Fibroblast of gingiva (primary cell): ENCODE measurements at places on chromosomes 2 and 18.

GRCh38 chr2:216837740-216838139, 22.1 kb downstream of the TNP1 start:
- no peak for DNase-seq

DNA sequence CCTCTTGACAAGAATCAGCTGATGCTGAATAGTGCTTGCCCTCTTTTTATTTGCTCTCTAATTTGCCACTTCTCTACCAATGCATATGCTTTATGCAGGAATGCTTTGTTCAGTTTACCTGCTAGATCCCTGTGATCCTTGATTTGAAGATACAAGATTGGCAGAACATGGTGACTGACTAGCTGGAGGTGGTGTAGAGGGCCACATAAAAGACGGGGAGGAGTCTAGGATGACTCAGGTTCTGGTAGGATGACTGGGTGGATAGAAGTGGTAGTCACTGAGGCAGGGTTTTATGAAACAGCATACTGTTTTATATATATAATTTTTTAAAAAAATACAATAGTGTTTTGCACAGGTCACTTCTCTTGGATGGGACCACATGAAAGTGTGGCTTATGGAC, 6.3 kb upstream of the ADGRF3 start:
- no peak for DNase-seq

DNA sequence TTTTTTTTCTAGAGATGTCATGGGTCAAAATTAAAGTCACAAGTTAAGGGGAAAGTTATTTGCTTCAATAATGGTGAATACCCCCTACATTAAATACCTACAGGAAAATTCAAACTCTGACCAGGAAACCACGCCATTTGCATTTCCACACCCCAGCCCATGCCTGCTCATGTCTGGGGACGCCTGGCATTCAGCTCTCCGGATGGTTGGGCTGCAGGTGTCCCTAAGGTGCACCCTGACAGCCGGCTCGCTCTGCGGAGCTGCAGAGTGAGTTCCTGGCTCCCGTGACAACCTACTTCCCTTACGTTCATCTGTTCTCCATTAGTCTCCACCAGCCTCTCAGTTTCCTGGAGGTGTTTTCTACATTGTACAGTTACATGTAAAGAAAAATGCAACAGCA, 122.7 kb upstream of the RIOK3 start:
- DNase-seq, result no peak

- no peak for DNase-seq
Measured at GRCh38 chr2:54209379-54209778, 46.6 kb downstream of the TSPYL6 start.

- DNase-seq, result no peak
Measured at GRCh38 chr2:230989731-230990130, 6.2 kb upstream of the SPATA3 start.

DNA sequence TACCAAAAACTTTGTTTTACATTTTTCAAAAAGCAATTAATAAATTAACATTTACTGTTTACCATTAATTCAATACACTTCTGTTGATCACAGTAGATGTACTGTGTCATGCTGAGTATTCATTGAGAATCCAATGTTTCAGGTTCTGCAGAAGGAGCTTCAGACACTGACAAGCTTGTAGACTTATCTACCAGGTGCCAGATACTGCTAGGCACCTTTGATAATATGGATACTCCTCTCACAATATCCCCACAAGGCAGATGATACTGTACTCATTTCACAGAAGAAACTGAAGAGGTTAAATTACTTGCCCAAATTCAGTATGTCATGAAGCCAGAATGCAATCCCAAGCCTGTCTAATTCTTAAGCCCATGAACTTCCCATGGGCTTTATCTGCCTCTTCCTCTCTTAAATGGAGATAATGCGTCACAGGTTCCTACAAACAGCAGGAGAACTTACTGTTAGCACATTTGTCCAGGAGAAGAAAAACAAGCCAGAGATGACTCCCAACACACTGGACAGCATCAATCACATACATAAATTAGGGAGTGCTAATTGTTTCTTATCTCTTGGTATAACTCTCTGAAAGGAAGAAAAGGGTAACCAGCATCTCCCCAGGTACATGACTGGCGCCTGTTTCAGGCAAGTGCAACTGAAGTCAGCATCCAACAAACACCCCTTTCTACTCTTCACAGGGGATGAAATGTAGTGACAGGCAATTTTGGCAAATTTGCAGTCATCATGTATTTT, 27.4 kb downstream of the ITSN2 start:
- DNase-seq, result no peak

GRCh38 chr18:5582849-5583681, 39.3 kb upstream of the EPB41L3 start:
- DNase-seq, result no peak

- peak; percentile 100 for DNase-seq
Measured at GRCh38 chr2:238684362-238685326, 163.2 kb upstream of the TWIST2 start.

DNA sequence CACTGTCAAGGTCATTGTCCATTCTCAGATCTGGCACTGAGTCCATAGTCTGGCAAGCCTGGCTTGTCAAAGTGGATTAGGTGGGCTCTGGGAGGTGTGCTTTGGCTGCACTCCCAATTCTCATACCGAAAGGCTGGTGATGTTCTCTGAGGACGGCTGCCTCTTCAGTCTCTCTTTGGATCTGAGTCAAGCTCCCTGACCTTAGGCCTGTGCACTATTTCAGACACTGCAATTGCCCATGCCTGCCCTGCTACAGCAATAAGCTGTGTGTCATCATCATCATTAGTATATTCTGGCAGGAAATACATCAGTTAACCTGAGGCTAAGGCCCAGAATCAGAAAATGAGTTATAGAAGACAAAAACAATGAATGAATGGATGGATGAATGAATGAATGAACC, 1.6 kb upstream of the SLC5A7 start:
- DNase-seq, result no peak

DNA sequence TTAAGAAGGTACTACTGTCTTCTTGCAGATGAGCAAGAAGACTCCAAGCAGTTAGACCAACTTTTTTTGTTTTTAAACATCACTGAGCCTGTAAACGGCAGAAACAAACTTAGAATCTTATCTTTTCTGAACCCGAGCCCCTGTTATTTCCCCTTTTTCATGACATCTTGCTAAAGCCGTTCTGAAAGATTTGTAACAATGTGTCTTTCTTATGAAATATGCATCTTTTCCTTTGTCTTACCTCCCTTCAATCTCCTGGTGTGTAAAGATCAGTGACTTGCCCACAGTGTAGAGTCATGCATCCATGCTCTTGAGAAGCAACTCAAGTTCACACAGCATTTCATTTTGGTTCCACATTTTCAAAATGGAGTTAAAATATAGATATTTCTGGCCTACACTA, 288.8 kb upstream of the CELF4 start:
- DNase-seq, result no peak

DNA sequence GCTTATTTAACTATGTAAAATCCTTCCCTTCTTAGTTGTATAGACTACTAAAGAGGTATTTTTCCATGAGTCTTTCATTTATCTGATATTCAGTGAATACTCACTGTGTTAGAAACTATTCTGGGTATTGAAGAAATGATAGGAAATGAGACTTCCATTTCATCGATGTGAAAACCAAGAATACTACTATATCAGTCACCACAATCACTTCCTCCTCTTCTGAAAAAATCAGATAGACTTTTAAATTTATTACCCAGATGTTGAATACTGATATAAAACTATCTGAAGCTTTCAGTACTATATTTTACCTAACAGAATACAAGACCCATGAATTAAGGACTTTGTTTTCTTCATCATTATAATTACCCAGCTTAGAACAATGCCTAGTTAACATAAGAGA, 1801.1 kb upstream of the CELF4 start:
- DNase-seq, result no peak

DNA sequence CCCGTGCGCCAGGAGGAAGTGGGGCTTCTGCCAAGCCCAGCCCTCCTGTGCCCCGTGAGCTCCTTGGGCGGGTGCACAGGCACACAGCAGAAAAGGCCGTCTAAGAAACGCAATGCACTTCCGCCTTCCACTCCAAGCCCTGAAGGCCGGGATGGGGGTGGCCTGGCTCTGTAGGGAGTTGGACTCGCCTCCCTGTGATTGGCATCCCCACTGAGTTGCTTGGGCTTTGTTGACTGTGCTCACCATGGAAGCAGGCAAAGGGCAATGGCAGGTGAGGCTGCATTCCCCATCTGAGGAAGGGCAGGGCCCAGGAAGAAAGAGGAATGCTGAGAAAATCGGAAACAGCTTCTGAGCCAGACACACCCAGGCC, 66.8 kb downstream of the CRACDL start:
- no peak for DNase-seq

- DNase-seq, result no peak
Measured at GRCh38 chr18:22172594-22173049, 3.2 kb downstream of the GATA6 start.

DNA sequence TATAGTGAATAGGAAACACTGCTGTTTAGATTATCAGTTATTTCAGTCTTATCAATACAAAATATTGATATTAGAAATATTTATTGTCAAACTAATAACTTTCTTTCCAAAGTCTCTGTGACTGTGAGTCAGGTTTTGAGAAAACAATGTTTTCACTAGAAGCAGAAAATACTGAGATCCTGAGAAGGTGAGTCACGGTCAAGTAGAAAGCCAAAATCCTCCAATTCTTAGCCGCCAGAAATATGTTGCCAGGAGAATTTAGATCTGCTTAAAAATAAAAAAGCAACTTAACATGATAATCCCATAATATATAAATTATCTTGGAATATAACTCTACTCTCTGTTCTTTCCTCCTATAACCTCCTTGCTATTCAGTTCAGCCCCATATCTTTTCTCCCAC, 181.9 kb upstream of the NRXN1 start:
- no peak for DNase-seq

DNA sequence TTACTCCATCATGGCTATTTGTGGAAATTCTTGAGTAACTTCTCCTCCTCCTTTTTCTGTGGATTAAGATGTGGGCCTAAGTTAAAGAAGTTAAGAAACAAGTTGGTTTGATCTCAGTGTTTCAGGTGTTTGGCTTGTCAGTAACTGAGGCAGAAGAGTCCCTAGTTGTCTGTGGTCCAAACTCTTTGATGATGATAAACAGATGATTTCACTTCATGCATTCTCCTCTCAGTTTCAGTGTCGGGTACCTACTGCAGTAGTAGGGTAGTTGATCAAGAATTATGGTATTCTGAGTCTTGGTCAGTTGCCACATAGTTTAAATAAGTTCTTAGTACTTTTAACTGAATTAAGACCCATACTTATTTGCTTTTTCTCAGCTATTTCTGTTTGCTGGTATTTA, 85.6 kb downstream of the NCOA1 start:
- no peak for DNase-seq

DNA sequence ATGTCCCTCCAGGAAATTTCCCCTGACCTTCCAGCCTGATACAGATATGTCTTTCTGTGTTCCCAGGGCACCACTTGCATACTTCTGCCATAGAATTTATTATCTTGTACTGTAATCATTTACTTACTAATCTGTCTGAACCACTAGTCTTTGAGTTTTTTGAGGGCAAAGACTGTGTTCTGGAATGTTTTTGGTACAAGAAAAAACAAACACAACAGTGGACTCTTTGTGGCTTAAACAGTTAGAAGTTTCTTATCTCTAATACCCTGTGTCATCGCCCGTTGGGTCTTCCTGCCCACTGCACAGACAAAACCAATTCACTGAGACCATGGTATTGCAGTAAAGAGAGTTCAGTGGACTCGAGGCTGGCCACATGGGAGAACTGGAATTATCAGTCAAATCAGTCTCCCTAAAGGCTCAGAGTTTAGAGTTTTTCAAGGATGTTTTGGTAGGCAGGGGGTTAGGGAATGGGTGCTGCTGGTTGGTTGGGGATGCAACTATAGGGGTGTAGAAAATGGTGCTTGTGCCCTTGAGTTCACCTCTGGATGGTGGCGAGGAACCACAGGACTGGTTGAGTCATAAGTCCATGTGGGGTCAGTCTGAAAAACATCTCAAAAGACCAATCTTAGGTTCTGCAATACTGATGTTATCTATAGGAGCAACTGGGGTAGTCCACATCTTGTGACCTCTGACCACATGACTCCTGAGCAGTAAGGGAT, 20.3 kb downstream of the RALB start:
- DNase-seq, result no peak
